NCI-H1694 (cell line): ENCODE measurements at places on chromosomes 2 and 18.

DNA sequence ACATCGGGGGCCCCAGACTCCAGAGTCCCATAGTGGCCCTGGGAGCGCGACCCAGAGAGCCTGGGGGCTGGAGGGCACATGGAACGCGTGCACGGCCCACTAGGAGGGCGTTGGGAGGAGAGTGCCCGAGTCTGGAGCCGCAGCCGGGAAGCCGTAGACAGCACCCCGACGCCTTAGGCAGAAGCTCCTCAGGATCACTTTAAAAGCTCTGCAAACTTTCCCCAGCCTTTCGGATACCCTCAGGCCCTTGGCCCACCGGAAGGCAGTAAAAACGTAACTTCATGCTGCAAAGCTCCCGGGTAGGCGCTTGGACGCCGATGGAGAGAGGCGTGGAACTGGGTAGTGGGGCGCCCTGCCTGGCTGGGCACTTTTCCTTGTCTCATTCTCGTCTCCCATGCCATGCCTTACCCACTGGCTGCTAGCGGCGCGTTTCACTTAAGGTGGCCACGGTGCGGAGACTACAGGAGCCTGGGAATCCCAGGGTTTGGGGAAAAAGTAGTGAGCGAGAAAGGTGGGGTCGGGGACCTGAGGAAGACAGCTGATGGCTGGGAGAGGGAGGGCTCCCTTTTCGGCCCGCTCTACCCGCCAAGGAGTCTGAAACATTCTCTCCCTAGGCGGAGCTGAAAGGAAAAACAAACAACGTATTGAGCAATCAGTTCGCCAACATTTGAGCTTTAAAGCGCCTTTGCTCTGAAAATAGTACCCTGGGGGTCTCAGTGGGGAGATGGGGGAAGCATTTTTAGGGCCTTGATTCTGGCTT, 141.8 kb downstream of the MEIS1 start:
- no peak for DNase-seq

GRCh38 chr2:27214941-27215340, 2.2 kb upstream of the CAD start:
- no peak for DNase-seq

GRCh38 chr18:73461780-73462059, 593.9 kb upstream of the NETO1 start:
- no peak for DNase-seq

GRCh38 chr2:105121434-105121833, 83.6 kb downstream of the MRPS9 start:
- no peak for DNase-seq

GRCh38 chr18:46771141-46771540, 14.3 kb upstream of the ST8SIA5 start:
- DNase-seq: peak; percentile 44

- no peak for DNase-seq
Observed at GRCh38 chr2:27959496-27959895, 69.0 kb downstream of the BABAM2 start.

DNA sequence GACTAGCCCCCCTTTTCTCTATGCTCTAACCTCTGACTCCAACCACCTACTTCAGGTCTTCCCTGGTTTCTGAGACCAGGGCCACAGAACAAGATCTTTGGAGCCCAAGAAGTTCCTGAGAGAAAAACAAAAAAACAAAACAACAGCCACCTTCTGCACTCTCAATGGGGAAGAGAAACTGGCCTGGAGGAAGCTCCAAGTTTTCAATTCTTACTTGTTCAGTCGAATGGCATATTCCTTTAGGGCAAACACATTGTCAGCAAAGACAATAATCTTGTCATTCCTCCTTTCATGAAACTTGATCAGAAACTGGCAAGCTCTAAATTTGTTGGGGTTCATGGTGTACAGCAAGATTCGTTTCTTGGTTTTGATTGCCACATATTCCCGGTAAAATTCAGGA, 15.0 kb downstream of the ERCC3 start:
- no peak for DNase-seq

DNA sequence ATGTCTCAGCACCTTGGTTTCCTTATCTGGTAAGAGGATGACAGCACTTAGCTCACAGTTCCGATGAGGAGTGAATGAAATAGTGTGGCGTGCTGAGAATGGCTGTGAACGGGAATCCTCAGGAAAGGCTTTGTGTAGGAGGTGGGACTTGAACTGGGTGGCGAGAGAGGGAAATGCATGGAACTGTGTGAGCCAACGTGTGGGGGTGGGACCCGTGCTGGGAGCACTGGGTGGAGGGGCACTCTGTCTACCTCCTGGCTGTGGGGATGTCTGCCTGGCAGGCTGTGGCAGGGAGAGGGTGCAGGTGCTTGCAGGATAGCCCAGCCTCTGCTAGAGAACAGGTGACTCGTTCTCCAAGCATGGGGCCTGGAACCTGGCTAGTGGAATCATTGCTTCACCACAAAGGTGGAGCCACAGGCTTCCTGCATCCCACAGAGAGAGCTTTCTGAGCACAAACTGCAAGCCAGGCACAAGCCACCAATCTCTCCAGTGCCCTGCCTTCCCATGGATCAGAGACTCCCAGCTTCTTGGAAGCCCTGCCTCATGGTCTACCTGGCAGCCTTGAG, 145.2 kb downstream of the CELF4 start:
- DNase-seq: no peak

DNA sequence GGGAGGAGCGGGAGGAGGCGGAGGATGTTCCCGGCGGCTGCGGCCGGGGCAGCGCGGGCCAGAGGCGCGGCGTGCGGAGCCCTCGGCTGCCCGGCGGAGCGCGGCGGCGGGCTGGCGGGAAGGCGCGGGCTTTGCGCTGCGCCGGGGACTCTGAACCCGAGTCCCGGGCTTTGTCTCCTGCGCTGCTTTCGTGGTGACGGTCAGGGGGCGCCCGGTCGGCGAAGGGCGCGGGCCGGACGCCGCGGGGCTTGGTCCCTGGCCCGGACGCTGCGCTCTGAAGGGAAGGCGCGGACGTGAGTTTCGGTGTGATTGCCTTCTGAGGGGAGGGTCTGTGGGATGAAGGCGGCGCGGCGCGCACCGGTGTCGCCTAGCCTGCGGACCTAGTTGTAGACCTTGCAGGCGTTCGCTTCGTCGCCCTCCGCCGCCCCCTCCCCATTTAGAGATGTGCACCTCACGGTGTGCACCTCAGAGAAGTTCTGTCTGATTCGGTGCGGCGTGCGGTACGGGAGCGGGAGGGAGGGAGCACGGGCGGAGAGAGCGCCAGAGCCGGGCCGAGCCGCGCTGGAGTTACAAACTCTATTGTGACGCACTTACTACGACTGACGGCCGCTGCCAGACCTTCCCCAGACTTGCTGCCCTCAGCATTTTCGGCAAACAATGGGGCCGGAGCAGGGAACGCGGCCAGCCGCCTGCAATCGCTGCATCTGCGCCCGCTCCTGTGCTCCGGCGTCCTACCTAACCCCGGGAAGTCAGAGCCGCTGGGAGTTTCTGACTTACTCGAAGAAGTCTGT, 2.1 kb downstream of the BCL2L11 start:
- no peak for DNase-seq

GRCh38 chr2:120916446-120916845, 180.8 kb downstream of the GLI2 start:
- DNase-seq: no peak

GRCh38 chr2:213296270-213296669, 12.0 kb downstream of the SPAG16 start:
- DNase-seq: no peak

DNA sequence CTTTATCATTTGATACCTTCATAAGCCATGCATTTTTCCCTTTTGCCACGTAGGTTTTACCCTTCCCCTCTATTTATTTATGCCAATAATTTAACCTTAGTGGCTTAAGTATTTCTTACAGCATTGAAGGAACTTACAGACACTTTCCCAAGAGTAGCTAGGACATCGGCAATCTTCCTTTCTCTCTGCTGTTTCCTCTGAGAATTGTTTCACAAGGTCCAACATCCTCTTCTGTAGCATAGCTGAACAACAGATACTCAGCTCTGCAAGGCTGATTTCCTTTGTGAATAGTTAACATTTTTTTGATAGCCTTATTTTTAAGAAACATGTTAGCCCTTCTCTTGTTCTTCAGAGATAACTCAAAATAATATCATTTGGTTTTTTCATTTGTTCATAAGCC, 1.1 kb upstream of the GCA start:
- no peak for DNase-seq

DNA sequence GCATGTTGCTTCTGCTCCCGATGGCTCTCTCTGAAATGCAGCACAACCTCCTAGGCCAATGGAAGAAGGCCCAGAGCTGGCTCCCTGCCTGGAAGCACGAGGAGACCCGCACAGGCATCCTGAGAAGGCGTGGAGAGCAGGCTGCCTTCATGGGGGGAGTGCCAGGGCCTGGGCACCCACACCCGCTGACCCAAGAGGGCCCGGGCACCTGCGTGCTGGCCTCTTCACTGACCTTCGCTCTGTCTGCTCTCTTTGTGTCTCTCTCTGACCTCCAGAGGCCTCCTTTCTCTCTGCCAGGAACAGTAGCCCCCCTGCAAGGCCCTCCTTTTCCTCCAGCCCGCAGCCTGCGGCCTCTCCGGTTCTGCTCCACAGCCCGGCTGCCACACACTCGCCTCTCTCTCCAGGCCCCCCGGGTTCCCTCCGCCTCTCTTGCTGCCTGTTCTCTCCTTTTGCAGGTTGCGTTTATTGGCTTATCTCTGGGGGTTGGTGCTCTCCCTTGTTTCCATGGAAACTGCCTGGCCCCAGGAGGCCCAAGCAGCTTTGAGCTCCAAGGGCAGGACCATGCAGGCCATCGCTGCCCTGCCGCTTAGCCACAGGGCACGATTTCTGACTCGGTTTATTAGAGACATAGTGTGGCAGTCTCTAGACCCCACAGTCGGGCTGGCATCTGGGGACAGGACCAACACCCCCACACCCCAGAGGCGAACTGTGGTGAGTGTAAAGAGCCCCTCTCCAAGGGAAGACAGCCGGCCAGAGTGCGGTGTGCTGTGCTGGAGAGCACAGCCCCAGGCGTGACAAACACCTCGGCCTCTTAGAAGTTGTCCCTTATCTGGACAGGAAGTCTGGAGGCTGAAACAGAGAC, 1.7 kb downstream of the MZT2B start:
- no peak for DNase-seq

DNA sequence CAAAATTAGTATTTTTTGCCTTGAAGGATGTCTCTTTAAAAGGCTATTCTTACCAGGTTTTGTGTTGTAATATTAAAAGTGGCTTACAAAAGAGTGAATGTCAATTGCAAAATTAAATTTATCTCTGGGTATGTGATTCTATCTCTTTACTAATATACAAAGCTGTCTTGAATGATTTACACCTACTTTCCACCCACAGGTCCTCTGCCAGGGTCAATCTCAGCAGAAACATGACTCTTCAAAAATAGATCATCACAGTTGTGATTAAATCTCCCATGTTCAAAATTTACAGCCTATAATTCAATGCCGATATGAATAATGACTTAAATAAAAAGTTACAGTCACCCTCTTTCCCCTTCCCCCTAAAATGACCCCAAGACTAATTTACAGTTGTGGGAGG, 78.8 kb downstream of the SLC8A1 start:
- no peak for DNase-seq

DNA sequence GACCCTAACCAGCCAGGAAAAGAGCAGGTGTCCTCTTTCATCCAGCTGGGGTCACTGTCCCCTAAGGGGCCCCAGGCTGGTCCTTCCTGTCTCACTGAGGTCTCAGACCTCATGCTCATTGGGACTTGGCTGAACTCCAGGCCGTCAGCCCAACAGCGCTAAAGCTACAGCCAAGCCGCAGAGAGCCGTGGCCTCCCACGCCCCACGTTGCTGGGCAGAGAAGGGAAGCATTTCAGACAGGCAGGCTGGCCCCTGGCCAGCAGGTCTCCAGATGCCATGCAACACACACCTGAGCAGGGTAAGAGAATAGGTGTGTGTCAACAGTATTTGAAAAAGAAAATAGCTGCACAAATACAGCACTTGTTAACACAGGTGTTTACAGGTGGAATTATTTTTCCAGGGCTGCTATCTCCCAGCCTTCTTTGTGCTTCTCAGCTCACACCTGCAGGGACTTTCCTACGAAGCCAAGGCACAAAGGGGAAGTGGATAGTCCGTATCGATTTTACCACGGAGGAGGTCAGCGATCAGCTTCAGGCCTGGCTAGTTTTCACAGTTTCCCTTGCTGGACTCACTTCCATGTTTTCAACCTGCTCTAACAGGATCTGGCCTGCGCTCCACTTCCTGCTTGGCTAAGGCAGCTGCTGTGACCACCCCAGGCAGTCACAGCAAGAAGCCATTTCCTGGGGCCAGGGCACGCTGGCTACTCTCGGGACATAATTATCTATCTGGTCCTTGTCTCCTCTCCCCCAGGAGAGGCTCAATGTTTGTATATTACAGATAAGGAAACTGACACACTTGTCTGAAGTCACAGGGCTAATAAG, 156.1 kb upstream of the ID2 start:
- no peak for DNase-seq

- DNase-seq: no peak
Observed at GRCh38 chr2:233416199-233416598, 61.9 kb downstream of the DGKD start.

GRCh38 chr2:62956651-62957050, 94.0 kb upstream of the OTX1 start:
- DNase-seq: peak; percentile 91

DNA sequence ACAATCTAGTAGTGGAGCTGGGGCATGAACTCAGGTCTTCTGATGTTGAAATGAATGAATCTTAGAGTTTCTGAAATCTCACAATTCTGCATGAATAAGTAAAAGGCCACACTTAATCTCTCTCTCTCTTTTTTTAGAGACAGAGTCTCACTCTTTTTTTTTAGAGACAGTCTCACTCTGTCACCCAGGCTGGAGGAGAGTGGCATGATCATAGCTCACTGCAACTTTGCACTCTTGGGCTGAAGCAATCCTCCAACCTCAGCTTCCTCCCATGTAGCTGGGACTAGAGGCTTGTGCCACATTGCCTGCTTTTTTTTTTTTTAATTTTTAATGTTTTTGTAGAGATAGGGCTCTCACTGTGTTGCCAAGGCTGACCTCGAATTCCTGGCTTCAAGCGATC, 68.9 kb upstream of the THOC1 start:
- no peak for DNase-seq

DNA sequence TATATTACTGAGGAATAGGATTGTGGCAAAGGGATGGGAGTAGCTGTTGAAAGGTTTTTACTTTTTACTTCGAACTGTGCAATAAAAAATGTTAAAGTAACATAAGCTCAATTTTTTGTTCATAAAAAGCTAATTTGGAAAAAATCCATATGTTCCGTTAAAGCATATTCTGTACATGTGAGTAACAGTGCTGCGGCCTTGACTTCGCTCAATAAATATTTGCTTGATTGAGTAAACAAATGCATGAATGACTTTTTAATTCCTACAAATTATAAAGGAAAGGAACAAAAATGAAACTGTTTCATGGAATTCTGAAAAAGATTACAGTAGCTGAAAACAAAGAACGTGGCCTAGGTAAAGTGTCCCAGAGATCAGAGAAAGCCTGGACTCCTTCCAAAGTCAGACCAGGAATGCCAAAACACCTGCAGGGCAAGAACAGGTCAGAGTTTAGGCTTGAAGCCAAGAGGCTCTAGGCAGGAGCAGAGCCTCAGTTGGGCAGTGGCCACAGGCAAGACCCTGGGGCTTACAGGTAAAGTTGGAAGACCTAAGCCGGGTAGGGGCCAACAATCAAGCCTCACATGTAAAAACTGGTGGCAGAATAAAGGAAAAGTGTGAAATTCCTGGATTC, 44.3 kb upstream of the FIGN start:
- no peak for DNase-seq
